Myocyte (in vitro differentiated cells): ENCODE measurements at places on chromosomes 2 and 18. TPM values are rescaled to one million over a fixed set of nuclear protein-coding genes. Genes with fewer than 3 reads are reported as not detected.

GRCh38 chr2:68749345-68749744 lies 14.7 kb downstream of the ARHGAP25 start:
- no peak for DNase-seq

SEMA4F gene
- 4.3 and 4.4 TPM in 2 replicates for total RNA-seq

TPRKB gene
- 30.3 and 35.3 TPM in 2 replicates for total RNA-seq

- no peak for DNase-seq
These were observed 498.5 kb upstream of the HS6ST1 start for GRCh38 chr2:128817171-128817570.

ATP6V1B1 gene
- total RNA-seq, result 1.7 and 3.8 TPM in 2 replicates

DNA sequence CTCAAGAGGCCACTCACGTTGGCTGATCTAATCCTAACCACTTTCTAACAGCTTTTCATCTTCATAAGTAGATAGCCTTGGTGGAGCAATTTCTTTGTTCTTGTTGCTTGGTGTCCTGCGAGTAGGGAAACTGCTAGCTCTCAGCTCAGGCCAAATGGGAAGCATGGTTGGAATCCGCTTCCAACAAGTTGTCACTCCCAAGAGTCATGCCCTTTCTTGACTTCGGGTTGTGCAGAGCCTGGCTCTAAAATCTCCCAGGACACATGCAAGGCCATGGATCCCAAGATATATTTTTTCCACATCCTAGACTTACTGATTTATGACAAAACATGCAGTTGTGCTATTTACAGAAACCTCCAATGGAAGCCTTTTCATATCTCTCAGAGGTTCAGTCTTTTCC lies 7.3 kb upstream of the MATN3 start:
- DNase-seq, result no peak

- DNase-seq, result no peak
These were observed 332.4 kb upstream of the MYT1L start for GRCh38 chr2:2663401-2664036.

CPO gene
- not detected in 2 replicates for total RNA-seq

DNA sequence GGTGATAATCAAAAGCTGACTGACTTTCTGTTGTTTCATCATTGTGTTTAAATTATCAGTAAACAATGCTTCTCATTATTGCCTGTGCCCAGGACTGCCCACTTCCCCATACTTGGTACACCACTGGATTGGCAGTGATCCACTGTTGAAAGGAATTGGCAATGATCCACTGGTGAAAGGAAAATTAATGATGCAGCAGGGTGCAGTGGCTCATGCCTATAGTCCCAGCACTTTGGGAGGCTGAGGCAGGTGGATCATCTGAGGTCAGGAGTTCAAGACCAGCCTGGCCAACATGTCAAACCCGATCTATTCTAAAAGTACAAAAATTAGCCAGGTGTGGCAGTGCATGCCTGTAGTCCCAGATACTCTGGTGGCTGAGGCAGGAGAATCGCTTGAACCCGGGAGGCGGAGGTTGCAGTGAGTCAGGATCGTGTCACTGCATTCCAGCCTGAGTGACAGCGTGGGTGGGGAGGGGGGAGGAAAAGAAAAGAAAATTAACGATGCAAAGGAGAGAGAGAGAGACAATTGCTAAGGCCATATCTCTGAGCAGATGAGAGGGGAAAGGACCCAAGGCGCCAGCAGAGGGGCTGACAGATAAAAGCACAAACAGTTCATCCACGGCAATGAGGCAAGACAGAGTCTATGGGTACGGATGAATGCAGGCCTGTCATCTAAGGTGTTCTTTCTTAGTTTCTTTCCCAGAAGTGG lies 10.2 kb upstream of the GTF2A1L start:
- peak; percentile 22 for DNase-seq

- no peak for DNase-seq
These were observed 31.4 kb downstream of the SEMA4F start for GRCh38 chr2:74685408-74685807.

GRCh38 chr2:3251946-3252345 lies 125.7 kb downstream of the EIPR1 start:
- DNase-seq, result no peak

GRCh38 chr2:16950436-16950835 lies 284.8 kb upstream of the CYRIA start:
- no peak for DNase-seq

MRPL53 gene
- total RNA-seq, result 19.7 and 21.6 TPM in 2 replicates

KCNG3 gene
- not detected in 2 replicates for total RNA-seq

ADCYAP1 gene
- total RNA-seq, result not detected in 2 replicates

- no peak for DNase-seq
These were observed 323.2 kb downstream of the LRRTM1 start for GRCh38 chr2:79981316-79981715.
